A549 treated with ZK216348 at 1 μM for 4 hours (cell line): ENCODE measurements at places on chromosomes 11 and 22. TPM values are rescaled to one million over a fixed set of nuclear protein-coding genes. Genes with fewer than 3 reads are reported as not detected.

Gene CENPM
- total RNA-seq = 19.3 to 38.8 TPM (median 37.3 TPM) in 5 replicates

Gene PRAME
- 97.4 to 115 TPM (median 110 TPM) in 5 replicates for total RNA-seq

Gene IFITM10
- 0.71 to 1.6 TPM (median 0.99 TPM) in 5 replicates for total RNA-seq

Gene DEPDC7
- total RNA-seq = 4.6 to 9.1 TPM (median 7.3 TPM) in 5 replicates

Gene DLG2
- 0.15 to 0.26 TPM (median 0.20 TPM) in 5 replicates for total RNA-seq

Gene ART1
- total RNA-seq = not detected in 5 replicates

Gene CD3G
- not detected in 5 replicates for total RNA-seq

Gene OR8D1
- total RNA-seq = not detected in 5 replicates

Gene SMTNL1
- not detected in 5 replicates for total RNA-seq

Gene KCNQ1OT1
- total RNA-seq = 0.04 to 0.07 TPM (median 0.06 TPM) in 5 replicates

Gene TIGD3
- total RNA-seq = 0.39 to 1.2 TPM (median 1.1 TPM) in 5 replicates
